ENCODE measurements at places on chromosomes 2 and 18. TPM values are rescaled to one million over a fixed set of nuclear protein-coding genes. Genes with fewer than 3 reads are reported as not detected.

PPP4R3B gene
- 117 TPM for total RNA-seq

KCNK3 gene
- total RNA-seq = 2.8 TPM

TRIM43 gene
- total RNA-seq = not detected

GAL3ST2 gene
- total RNA-seq = 0.29 TPM

CACNB4 gene
- total RNA-seq = 14.0 TPM

TCF7L1 gene
- 10.2 TPM for total RNA-seq

DNA sequence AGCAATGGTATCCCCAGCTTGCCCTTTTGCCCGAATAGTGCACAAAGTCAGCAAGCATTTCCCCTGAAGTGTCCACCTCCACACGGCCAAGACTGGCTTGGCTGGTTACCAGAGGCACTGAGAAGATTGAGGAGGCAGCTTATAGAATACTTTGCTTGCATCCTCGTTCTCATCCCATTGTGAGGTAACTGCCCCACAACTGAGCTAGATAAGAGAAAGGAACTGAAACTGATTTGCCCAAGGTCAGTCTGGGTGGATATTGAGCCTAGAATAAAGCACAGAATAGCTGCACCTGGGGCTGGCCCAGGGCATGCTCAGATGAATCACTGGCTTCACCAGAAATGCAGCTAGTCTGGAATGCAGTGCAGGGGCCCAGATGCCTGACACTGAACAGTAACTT, 32.7 kb upstream of the MAP4K3 start:
- DNase-seq = no peak

DNA sequence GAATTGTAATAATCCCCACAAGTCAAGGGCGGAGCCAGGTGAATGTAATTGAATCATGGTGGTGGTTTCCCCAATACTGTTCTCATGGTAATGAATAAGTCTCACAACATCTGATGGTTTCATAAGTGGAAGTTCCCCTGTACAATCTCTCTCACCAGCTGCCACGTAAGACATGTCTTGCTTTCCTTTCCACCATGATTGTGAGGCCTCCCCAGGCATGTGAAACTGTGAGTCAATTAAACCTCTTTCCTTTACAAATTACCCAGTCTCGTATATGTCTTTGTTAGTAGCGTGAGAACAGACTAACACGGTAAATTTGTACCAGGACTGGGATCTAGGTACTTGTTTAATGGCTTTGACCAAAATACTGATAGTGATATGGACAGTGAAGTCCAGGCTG, 744.3 kb upstream of the REG3G start:
- DNase-seq = no peak

DNA sequence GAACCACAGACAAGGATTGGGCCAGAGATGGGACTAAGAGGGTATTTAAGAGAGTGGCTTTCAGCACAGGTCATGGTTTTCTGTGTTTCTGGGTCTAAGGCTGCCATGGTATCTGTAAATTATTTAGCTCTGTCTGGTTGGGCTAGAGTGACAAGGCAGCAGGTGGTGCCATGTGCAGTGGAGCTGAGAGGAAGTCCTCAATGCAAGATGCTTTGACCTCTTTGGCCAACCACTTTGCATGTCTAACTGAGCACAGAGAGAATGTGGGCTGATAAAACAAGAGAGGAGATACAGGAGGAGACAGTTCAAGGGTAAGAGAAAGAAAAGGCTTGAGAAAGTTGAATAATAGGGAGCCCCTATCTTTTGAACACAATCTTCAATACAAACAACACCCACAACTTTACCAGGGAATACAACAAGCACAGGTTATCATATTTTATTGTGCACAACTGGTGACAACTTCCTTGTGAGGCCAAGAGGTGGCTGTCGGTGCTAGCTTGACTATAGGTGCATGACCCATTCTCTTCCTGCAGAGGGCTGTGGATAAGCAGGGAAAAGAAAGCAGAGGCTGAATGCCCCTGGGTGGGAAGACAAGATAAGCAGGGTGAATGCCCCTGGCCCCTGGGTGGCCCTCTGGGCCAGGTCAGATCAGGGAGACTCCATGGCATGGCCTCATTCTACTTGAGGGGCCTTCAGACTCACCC, 12.3 kb downstream of the FLACC1 start:
- DNase-seq = no peak

DNA sequence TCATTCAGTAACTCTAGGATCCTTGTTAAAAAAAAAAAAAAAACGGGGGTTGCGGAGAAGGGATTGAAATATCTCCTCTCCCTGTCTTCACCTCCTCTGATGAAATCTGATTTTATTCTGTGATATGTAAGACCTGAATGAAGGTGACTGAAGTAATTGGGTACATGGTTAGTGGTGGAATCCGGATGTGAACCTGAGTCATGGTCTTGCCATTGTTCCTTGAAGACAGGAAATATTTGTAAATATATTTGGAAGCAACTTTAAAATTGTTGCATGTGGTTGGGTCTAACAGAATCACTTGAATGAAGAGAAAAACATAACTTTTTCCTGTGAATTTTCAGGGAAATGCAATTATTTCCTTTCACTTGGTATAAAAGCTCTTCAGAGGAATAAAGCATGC, 3.0 kb upstream of the IL1A start:
- no peak for DNase-seq

DNA sequence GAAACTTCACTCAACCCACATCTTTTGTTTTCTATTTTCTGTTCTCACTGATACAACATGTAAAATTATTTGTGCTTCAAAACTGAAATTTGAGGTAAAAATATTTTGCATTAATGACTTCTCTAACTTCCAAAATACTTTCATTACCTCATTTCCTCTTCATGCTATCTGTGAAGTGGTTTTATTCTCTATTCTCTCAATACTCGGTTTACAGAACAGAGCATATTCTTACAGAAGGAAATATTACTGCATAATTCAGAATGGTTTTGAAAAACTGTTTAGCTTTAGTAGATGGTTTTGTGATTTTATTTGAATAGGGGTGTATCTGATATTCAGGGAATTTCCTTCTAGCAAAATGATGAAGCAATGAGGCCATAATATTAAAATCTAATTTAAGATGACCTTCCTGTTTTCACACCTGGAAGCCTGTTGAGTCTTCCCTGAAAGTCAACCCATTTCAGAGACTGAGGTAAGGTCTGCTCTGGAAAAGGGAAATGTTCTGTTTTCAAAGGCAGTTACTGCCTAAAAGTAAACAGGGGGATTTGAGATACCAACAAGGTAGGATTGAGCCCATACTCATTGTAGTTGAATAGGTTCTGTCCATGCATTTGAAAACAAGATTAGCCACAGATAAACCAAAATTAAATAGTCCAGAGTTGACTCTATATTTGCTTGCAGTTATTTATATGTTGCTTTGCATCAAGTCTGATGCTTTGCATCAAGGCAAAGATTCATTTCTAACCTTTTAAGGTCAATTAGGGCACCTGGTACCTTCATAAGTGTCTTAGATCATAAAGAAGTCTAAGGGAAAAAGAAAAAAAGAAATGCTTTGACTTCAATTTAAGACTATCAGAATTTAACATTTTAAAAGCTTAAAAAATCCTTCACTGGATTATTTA, 50.8 kb upstream of the PEX13 start:
- no peak for DNase-seq

DNA sequence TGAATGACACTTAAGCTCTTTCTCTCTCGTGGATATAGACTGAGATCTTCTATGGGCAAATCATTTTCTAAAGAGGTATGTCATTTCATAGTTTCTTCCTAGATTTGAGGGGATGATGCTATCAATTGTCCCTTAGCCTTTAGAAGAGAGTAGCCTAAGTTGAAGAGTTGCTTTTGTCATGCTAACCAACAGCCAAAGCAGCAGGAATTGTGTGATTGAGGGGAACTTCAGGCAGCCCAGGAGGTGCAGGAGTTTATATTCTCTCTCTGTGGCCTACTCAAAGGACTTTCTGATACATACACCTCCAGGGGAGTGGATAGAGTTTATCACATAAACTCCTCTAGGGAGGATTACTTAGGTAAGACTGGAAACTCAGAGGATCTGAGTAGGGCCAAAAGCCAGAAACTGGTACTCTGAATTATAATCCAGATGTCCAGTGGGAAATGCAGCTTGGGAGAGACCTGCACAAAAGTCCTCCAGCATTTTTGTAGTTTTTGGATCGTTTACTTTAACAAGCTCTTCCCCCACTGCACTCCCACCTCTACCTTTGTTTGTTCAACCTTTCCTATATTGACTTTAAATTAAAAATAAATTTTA, 150.7 kb upstream of the CCDC68 start:
- no peak for DNase-seq

- DNase-seq = no peak
Measured at GRCh38 chr2:29134933-29135332, 19.7 kb downstream of the CLIP4 start.

All from uterus (tissue), 4 donors.